ENCODE measurements at places on chromosomes 11 and 22.

DNA sequence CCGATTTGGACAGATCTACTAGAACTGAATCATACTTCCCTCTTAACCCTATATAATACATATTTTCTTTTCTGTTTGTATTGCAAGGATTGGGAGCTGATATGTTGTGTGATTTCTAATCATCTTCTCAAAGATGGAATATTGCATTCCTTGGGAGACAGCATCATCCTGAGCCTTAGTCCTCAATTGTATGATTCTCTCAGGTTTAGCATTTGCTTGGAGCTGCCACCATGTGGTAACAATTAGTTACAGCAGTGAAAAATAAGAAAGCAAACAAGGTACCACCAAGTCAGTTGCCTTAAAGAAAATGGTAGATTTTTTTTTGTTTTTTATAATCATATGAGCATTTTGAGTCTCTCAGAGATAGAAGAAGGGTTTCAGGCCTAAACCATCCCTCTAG lies 11.9 kb downstream of the SNX19 start:
- DNase-seq, result no peak

- no peak for DNase-seq
These were observed 9.4 kb upstream of the SOX6 start for GRCh38 chr11:16365581-16366228.

DNA sequence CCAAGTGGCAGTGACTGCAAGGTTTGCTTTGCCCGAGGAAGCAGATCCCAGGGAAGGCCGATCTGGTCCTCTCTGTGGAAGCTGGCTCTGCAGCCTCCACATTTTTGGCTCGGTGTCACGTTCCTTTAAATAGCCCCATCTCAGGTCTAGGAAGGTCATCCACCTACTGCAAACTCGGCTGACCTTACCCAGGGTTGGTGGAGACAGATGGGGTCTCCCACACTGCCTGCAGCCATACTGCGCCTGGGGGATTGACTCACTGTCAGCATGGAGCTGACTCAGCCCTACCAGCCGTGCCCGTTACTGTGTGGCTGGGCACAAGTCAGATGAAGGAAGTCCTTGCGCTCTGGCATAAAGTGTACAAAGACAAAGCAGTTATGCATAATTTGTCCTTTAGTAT lies 16.9 kb downstream of the CDPF1 start:
- peak; percentile 53 for DNase-seq

GRCh38 chr11:16261836-16262644 lies 94.3 kb downstream of the SOX6 start:
- DNase-seq, result no peak

DNA sequence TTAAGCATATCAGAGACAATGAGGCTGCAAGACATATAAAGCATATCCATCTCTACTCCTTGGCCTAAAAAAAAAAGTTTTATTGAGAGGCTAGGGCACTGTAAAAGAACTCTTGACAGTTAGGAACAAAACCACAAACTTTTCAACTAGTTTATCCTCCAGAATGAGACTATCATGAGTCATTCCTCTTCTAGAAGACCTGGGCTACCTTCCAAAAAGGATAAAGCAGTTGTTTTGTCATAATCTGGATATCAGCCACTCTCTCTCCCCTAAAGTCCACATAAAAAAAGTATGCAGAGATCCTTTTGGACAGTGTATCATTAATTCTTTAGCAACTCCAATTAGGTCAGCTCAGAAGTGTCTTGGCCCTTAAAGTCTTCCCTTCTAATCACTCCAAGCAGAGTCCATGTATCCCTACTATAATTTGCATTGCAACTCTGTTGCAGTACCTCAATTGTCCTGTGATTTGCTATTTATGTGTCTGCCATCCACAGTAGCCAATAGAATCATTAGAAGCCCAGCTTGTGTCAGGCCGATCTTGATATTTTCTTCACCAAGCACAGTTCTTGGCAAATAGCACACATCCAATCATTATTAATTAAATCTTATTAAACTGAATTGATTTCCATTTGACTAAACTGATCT lies 10.4 kb downstream of the OR51T1 start:
- no peak for DNase-seq

DNA sequence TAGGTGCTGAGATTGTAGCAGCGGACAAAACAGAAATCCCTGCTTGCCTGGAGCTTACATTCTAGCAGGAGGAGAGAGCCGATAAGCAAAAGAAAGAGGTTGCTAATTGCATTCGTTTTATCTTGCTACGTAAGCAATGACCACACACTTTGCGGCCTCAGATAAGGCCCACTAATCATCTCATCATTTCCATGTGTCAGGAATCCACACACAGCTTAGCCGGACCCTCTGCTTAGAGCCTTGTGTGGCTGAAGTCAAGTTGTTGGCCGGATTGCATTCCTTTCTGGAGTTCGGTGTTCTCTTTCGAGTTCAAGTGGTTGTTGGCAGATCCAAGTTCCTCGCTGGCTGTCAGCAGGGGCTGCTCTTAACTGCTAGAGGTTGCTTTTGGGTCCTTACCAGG lies 101.6 kb downstream of the CHST1 start:
- no peak for DNase-seq
